Stimulated activated CD4-positive, alpha-beta T cell treated with anti-CD3 and anti-CD28 coated beads, Interleukin-4, amount 100 ng/mL, for 24 hours (primary cell): ENCODE measurements at places on chromosomes 6 and 20.

DNA sequence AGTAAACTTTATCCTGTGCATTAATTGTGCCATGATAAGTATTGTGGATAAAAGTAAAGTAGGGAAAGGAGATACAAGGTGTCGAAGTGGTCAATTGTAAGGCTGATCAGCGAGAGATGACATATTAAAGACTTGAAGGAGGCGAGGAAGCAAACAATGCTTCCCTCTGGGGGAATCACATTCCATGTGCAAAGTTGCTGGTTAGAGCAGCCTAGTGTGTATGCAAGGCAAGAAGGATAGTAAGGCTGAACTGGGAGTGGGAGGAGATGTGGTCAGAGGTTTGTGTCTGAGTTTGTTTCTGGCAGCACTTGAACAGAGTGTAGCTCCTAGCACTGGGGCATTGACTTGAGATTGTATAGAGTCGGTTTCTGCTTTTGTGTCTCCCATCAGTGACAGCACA lies 122.9 kb downstream of the SLC35F1 start:
- DNase-seq = no peak

- no peak for DNase-seq
Measured at GRCh38 chr6:101125380-101125971, 244.3 kb upstream of the ASCC3 start.

GRCh38 chr6:116667623-116668022 lies 943 bp downstream of the ZUP1 start:
- DNase-seq = no peak

- no peak for DNase-seq
Measured at GRCh38 chr6:57302477-57302876, 15.0 kb upstream of the PRIM2 start.

- DNase-seq = no peak
Measured at GRCh38 chr20:14622796-14623195, 285.4 kb upstream of the FLRT3 start.

DNA sequence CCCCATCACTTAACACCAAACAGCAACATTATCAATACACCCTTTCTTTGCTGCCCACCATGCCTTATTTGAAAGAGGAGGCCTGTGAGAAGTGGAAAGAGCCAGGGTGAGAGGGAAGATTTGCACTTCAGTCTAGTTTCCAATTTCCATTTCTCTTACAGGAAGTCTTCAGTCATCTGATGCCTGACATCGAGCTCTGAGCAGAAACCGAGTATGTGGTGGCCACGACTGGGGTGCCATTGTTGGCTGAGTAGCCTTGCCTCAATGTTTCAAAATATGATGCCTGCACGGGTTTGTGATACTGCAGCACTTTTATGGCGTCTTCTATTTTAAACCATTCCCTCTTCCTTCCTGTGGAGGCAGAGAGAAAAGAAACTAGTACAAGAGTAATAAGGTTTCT lies 39.8 kb upstream of the SMIM29 start:
- no peak for DNase-seq

- no peak for DNase-seq
Measured at GRCh38 chr20:7346562-7346961, 579.1 kb downstream of the BMP2 start.

- no peak for DNase-seq
Measured at GRCh38 chr6:101758368-101758767, 364.9 kb downstream of the GRIK2 start.

DNA sequence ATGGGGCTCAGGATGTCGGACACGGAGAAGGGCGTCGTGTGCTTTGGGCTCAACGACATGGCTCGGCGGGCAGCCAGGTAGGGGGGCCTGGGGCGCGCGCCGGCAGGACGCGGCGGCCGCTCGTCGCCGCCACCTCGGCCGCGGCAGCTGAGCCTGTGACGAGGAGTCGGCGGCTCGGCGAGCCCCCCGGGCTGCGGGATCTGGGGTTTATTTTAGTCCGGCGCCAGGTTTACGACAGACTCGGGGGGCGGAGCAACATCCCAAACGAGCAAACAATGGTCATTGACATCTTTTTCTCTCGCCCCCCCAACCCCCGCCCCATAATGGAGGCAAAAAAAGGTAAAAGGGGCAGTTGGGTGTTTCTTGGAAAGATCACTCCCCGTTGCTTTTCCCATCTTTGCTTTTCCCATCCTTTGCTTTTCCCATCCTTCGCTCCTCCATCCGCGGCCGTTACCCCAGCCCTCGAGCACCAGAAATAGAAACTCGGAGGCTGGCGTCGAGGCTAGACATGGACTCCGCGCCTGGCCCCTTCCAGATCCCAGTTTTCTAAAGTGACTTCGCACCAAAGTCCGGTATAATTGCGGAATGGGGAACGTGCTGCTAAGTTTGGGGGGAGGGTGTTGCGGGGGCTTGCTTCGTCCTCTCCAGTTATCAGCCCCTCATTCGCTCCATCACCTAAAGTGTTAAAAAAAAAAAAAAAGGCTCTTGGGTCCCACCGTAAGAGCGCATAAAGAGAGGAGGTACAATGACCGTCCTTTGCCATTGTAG lies at the start of gene NKX2-4:
Gene NKX2-4, minus strand, starts transcription at position 186 of the 768 bp plus-strand sequence. Its CDS starts 127 bp downstream, at position 59.
- no peak for DNase-seq

GRCh38 chr6:138001750-138002349 lies 105.4 kb downstream of the PERP start:
- DNase-seq = peak; percentile 70

DNA sequence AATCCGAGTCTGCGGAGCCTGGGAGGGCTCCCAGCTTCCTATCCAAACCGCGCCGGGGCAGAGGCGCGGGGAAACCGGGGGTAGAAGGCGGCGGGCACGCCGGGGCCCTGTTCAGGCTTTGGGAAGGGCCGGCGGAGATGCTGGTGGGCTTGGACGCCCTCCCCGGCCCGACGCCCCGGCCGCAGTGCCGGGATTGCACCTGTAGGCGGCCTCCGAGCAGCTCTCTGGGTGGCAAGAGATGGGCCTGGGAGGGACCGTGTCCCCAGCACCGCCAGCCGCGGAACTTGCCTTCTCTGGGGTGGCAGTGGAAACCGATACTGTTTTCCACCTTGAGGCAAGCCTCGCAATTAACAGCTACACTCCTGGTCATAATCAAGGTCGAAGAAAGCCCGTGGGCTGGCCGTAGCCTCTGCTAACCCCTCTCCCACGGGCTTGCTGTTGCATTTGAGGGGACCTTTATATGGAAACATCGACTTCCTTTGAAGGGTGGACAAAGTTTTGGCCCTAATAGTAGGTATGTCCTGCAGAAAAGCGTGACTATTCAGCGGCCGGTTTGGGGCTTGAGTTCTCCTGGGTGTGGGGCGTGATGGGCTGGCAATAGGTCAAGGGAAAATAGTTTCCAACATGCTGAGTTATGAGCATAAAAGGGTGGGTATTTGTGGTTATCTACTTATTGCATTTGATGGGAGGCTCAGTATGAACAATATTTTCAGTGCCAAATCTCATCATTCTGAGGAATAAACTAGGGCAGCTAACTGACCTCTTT lies 1.1 kb upstream of the JAG1 start:
- DNase-seq = peak; percentile 22

GRCh38 chr6:157244780-157245179 lies 78.5 kb downstream of the TMEM242 start:
- DNase-seq = no peak

- no peak for DNase-seq
Measured at GRCh38 chr6:26441977-26442376, 1.7 kb downstream of the BTN3A3 start.

DNA sequence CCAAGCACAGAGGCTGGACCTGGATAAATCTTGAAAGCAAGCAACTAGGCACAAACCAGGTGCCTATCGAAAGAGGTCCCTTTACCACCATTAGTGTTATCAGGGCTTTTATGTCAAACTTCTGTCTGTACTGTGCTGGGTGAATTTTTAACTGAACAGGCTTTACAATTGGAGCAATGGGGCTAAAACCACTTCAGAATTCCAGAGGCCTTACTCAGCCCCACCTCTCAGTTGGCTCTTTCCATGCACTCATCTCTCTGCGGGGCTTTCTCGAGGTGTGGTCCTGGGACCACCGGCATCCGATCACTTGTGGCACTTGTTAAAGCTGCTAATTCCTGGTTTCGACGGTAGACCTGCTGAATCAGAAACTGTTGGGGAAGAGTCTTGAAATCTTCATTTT lies 232.5 kb downstream of the SOX4 start:
- no peak for DNase-seq

DNA sequence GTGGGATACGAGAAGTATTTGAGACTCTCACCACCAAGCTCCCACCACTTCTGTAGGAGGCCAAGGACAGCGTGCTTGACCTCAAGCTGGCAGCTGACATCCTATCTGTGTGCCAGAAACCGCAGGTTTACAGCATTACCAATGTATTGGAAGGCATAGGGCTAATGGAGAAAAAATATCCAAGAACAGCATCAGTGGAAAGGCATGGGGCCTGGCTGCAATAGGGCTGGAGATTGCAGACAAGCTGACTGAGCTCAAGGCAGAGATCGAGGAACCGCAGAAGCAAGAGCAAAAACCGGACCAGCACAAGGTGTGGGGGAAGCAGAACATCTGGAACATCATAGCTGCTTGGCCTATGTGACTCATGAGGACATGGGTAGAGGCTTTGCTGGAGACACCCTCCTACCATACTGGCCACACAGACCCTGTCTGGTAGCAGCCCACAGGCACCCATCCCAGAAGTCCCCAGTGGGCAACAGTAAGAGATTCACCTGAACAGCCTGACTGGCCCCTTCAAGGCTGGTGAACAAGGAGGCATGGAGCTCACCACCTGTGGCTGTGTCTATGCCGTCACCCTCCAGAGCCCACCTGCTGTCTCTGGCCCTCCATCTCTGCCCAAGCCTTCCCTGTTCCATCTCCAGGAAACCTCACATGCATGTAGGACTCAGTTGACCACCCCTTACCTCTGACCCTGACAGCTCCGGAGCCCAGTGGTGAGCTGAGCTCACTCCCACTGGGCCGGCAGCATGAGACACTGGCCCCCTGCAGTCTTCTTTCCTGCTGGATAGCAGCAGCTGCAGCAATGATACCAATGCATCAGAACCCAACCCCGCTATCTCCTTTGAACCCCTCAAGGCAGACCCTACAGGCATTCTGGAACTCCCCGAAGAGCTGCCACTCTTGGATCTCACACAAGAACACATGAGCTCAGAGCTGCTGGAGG lies 171.1 kb downstream of the KIF6 start:
- no peak for DNase-seq

GRCh38 chr6:146865756-146866379 lies 267.1 kb downstream of the ADGB start:
- no peak for DNase-seq

- DNase-seq = no peak
Measured at GRCh38 chr6:130725551-130725950, 101.7 kb upstream of the SMLR1 start.

- peak; percentile 18 for DNase-seq
Measured at GRCh38 chr20:34190679-34191090, 50.5 kb upstream of the ASIP start.

GRCh38 chr20:58076405-58076804 lies 152.0 kb downstream of the ANKRD60 start:
- no peak for DNase-seq

DNA sequence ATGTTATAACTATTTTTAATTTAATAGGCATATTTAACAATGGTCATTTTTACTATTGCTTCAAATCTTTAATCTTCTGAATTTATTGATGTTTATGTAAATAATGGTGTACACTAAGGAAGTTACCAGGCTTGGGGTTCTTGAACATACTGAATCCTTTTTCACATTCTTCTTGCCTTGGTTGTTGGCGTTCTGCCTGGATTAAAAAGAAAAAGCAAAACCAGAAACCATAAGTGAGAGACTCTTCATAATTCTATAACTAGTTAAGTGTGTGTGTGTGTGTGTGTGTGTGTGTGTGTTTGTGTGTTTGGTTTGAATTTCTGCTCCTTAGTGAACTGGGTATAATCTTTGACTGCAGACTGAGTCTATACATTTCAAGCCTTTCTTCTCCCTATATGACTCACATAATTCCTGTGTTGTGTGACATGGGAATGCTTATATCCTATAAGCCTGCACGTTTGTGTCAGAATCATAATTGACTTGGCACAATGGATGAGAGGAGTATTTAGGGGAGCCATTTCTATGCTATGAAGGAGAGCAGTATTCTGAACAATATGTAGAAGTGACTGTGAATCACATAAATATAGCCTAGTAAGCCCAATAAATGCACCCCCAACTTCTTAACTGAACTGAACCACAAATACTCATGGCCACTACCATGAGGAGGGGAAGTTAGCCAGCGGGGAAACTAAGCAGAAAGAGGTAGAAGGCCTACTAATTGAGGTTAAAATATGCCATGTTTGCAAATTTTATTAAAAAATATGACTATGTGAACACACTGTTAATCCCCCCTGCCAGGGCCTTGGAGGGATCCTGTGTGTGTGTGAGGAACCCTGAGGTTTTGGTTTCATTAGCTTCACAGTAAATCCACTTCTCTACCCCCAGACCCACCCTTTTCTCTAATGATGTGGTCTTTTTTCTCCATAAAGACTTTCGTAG lies 425.5 kb downstream of the BCKDHB start:
- DNase-seq = no peak

GRCh38 chr6:148989585-148989984 lies 242.8 kb downstream of the UST start:
- DNase-seq = no peak

GRCh38 chr6:85496009-85496579 lies 46.2 kb downstream of the NT5E start:
- no peak for DNase-seq
